GM23248 (cell line): ENCODE measurements at places on chromosomes 5 and 9. TPM values are rescaled to one million over a fixed set of nuclear protein-coding genes. Genes with fewer than 3 reads are reported as not detected.

The MLANA gene
- not detected in 2 replicates for total RNA-seq

The PARP8 gene
- 1.1 and 1.9 TPM in 2 replicates for total RNA-seq

The UNC13B gene
- 11.9 and 15.3 TPM in 2 replicates for total RNA-seq

The NMRK1 gene
- 14.4 and 16.6 TPM in 2 replicates for total RNA-seq

- H3K4me1 ChIP-seq, result no peaks in the 10 kb centered on the region
- no peaks in the 10 kb centered on the region for H3K27me3 ChIP-seq
- no peak overlapping the region for H3K27ac ChIP-seq
- H3K36me3 ChIP-seq, result no peaks in the 10 kb centered on the region
- H3K4me3 ChIP-seq, result no peak overlapping the region
Observed at GRCh38 chr5:167008705-167009104, 1282.7 kb upstream of the WWC1 start.

GRCh38 chr5:37716405-37716804 is 123.4 kb downstream of the GDNF start:
- DNase-seq, result no peak
- no peak overlapping the region for H3K27ac ChIP-seq
- no peaks in the 10 kb centered on the region for H3K36me3 ChIP-seq
- no peaks in the 10 kb centered on the region for H3K27me3 ChIP-seq
- H3K4me1 ChIP-seq, result peaks cover 43% of the 10 kb centered on the region

The LSM11 gene
- 2.1 and 4.0 TPM in 2 replicates for total RNA-seq

The WDR70 gene
- 20.8 and 36.0 TPM in 2 replicates for total RNA-seq

DNA sequence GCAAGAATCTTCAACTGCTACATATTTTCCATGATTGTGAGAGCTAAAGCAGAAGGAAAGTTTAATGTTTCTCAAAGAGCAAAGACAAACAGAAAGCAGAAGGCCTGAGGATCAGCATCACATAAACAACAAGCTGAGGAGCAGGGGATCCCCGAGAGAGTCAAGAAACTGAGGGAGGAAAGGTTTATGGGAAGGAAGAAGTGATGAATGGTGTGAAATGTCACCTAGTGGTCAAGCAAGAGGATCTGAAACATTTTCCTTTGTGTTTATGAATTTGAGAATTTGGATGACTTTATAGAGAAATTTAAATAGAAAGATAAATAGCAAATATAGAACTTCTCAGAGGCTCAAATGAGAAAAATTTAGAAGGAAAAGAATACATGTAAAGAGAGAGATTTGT is 481.9 kb downstream of the CHSY3 start:
- no peak overlapping the region for H3K27ac ChIP-seq
- no peaks in the 10 kb centered on the region for H3K27me3 ChIP-seq
- no peaks in the 10 kb centered on the region for H3K4me1 ChIP-seq
- no peaks in the 10 kb centered on the region for H3K36me3 ChIP-seq
- no peak for DNase-seq

The MOB3B gene
- total RNA-seq, result not detected in 2 replicates

The PKD2L2 gene
- total RNA-seq, result not detected in 2 replicates

The LIFR gene
- total RNA-seq, result 6.9 and 16.4 TPM in 2 replicates

DNA sequence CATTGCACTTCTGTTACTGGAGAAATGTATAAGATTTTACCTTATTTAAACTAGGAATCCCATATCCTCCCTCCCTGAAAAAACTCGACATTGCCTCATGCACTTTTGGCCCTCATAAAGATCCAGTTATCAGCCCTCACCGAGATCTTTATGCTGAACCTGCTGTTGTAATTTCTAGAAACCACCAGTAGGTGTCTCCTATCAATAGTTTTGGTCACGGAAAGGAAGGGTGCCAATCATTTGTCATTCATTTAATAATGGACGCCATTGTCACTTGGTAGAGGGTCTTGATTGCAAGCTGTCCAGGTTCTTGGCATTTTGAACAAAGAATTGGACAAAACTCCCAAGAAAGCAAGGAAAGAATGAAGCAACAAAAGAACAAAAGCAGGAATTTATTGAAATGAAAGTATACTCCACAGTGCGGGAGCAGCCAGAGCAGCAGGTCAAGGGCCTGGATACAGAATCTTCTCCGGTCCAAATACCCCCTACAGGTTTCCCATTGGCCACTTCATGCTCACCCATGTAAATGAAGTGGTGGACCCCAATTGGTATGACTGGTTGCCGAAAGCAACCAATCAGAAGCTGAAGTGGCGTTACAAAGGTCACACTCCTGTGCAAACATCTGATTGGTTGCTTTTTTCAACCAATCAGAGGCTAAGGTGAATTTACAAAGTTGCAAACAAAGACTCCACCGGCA is 524.3 kb downstream of the PSAT1 start:
- H3K27me3 ChIP-seq, result no peaks in the 10 kb centered on the region
- no peaks in the 10 kb centered on the region for H3K4me1 ChIP-seq
- no peaks in the 10 kb centered on the region for H3K36me3 ChIP-seq
- H3K27ac ChIP-seq, result no peak overlapping the region

DNA sequence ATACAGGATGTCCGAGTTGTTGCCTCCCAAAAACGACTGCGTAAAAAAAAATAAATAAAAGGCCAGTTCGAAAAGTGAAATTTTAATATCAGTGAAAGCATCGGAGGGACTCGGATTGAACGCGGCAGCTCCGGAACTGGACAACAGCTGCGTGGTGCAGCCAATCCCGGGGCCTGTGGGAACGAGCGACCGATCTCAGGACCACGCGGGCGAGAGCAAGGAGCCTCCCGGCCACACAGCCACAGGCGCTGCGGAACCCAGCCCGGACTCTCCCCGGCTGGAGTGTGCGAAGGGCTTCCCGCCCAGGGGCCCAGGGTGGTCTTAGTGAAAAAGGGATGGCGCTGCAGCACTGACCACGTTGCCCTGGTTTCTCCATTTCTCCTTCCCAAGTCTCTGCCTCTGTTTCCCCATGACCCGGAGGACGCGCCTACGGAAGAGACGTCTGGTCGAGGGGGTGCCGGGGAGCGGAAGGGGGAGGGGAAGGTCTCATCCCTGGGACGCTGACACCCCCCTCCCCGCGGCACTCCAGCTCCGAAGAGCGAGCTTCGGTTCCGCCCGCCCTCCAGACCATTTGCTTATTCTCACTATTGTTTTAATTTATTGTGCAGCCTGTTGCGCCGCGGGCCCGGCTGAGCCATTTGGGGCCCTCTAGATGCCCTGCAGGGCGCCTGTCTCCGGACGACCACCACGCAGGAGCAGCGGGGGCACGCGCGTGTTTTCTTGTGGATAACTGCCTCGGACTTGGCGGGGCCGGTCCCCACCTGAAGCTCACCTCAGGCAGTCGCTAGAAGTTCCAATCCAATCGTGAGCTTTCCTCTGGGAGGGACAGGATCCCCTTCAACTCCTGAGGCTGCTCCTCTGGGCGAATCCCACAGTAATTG is 303.0 kb downstream of the PARP8 start:
- peaks cover 9% of the 10 kb centered on the region; the same call in 1 of the 2 replicates for H3K4me1 ChIP-seq
- no peaks in the 10 kb centered on the region for H3K36me3 ChIP-seq
- peaks cover 69% of the 10 kb centered on the region for H3K27me3 ChIP-seq
- H3K4me3 ChIP-seq, result peak overlapping the region; percentile 17; the same call in 1 of the 2 replicates

DNA sequence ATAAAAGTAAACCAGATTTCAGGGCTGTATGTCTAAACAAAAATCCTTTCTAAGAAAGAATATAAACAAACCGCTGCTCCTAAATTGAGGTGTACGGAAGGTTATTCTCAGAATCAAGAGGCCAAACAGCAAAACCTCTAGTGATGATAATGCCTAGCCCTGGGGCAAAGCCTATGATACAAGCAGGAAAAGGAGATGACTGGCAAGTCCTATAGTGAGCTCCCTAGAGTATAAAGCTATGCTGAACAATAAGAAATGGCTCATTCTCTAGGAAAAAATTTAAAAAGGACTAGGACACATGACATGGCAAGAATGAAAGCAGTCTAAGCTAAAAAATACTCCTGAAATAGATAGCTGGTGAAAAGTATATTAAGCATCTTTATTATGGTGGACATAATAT is 187.1 kb downstream of the BNC2 start:
- DNase-seq, result peak; percentile 28
- no peak overlapping the region for H3K4me3 ChIP-seq
- no peak overlapping the region for H3K27ac ChIP-seq
- H3K36me3 ChIP-seq, result 0 out of 2 replicates have a peak, but pooled peaks cover 5% of the 10 kb centered on the region
- H3K4me1 ChIP-seq, result peaks cover 38% of the 10 kb centered on the region
- no peaks in the 10 kb centered on the region for H3K27me3 ChIP-seq

DNA sequence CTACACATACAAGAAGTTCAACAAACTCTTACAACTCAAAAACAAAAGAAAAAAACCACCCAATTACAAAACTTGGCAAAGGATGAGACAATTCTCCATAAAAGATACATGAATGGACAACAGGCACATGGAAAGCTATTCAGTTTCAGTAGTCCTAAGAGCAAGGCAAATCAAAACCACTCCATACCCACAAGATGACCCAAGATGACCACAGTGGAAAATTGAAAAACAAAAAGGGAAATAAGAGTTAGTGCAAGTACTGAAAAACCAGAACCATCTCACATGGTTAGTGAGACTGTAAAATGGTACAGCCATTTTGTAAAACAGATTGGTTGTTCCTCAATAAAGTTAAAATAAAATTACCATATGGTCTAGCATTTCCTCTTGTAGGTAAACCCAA is 287.1 kb upstream of the CDH9 start:
- no peaks in the 10 kb centered on the region for H3K27me3 ChIP-seq
- no peak overlapping the region for H3K27ac ChIP-seq
- DNase-seq, result no peak
- H3K36me3 ChIP-seq, result no peaks in the 10 kb centered on the region
- H3K4me1 ChIP-seq, result no peaks in the 10 kb centered on the region

GRCh38 chr9:98833090-98833956 is 25.9 kb downstream of the GALNT12 start:
- no peak overlapping the region for H3K27ac ChIP-seq
- H3K27me3 ChIP-seq, result no peaks in the 10 kb centered on the region
- no peaks in the 10 kb centered on the region for H3K4me1 ChIP-seq
- no peak for DNase-seq

The DNAJC21 gene
- total RNA-seq, result 26.2 and 30.4 TPM in 2 replicates

- no peak overlapping the region for H3K27ac ChIP-seq
- DNase-seq, result no peak
- H3K27me3 ChIP-seq, result peaks cover 13% of the 10 kb centered on the region
- no peak overlapping the region for H3K4me3 ChIP-seq
- H3K36me3 ChIP-seq, result no peaks in the 10 kb centered on the region
- peaks cover 9% of the 10 kb centered on the region; the same call in 1 of the 2 replicates for H3K4me1 ChIP-seq
Observed at GRCh38 chr9:90953805-90954204, 152.2 kb downstream of the SYK start.

GRCh38 chr9:4927701-4928100 is 57.4 kb upstream of the JAK2 start:
- H3K4me3 ChIP-seq, result peak overlapping the region; percentile 32
- no peaks in the 10 kb centered on the region for H3K27me3 ChIP-seq

DNA sequence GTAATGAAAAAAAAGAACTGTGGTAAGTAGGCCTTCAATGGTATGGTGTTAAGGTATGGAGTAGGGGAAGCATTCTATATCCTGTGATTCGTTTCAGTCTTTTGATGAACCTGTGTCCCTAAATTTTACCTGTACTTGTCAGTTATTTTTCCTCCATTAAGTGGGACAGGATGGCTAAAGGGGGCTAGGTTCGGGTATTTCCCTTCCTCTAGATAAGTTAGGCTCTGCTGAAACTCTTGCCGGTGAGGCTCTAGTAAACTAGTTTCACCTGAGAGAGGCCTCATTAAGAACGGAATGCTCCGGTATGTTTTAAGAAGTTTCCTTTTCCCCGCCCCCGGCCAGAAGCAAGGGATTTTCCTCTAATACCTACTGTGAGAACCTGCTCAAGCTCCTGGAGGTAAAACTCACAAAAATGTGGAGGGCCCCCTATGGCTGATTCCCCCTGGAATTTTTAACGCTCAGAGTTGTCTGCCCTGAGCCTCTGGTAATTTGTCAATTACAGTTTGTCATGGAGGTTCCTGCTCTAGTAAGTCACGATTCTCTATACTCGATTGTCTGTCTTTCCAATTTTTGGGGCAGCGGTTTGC is 87.7 kb downstream of the MACIR start:
- H3K27ac ChIP-seq, result no peak overlapping the region
- no peak overlapping the region for H3K4me3 ChIP-seq
- DNase-seq, result no peak
- H3K36me3 ChIP-seq, result no peaks in the 10 kb centered on the region
- no peaks in the 10 kb centered on the region for H3K27me3 ChIP-seq

The DIRAS2 gene
- not detected in 2 replicates for total RNA-seq

The KIF24 gene
- 1.1 and 1.6 TPM in 2 replicates for total RNA-seq

DNA sequence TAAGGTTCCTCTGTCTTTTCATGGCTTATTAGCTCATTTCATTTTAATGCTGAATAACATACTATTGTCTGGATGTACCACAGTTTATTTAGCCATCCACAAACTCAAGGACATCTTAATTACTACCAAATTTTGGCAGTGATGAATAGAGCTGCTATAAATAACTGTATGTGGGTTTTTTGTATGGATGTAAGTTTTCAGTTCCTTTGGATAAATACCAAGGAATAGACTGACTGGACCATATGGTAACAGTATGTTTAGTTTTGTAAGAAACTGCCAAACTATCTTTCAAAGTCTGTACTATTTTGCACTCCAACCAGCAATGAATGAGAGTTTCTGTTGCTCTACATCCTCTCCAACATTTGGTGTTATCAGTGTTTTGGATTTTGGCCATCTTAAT is 38.7 kb downstream of the SCAMP1 start:
- no peak overlapping the region for H3K27ac ChIP-seq
- no peaks in the 10 kb centered on the region; the same call in 1 of the 2 replicates for H3K36me3 ChIP-seq
- no peak for DNase-seq

The ROR2 gene
- 8.2 and 12.9 TPM in 2 replicates for total RNA-seq

The UBE2QL1 gene
- not detected in 2 replicates for total RNA-seq

GRCh38 chr9:89608641-89609335 is 4.0 kb downstream of the GADD45G start:
- H3K4me1 ChIP-seq, result peaks cover 19% of the 10 kb centered on the region; the same call in 1 of the 2 replicates
- DNase-seq, result no peak
- H3K4me3 ChIP-seq, result no peak overlapping the region

The SIT1 gene
- total RNA-seq, result not detected in 2 replicates

The OR1Q1 gene
- not detected in 2 replicates for total RNA-seq

DNA sequence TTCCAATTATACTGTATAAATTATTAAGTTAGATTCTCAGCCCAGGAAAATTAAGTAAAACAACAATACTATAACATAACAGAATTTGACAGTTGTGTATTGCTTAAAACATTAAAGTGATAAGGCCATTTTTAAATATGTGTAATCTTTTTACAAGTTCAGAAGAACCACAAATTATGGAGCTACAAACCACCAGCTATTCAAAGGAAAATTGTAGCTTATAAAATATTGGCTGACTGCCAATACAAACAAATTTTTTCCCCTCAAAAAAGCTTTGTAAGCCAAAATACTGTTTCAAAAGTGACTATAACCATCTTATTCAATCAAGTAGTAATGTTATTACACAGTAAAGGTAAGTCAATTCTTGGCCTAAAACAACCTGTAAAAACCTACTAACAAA is 21.9 kb downstream of the STRBP start:
- H3K4me3 ChIP-seq, result no peak overlapping the region
- H3K27ac ChIP-seq, result no peak overlapping the region
- no peaks in the 10 kb centered on the region for H3K4me1 ChIP-seq
- DNase-seq, result no peak
- no peaks in the 10 kb centered on the region for H3K27me3 ChIP-seq

DNA sequence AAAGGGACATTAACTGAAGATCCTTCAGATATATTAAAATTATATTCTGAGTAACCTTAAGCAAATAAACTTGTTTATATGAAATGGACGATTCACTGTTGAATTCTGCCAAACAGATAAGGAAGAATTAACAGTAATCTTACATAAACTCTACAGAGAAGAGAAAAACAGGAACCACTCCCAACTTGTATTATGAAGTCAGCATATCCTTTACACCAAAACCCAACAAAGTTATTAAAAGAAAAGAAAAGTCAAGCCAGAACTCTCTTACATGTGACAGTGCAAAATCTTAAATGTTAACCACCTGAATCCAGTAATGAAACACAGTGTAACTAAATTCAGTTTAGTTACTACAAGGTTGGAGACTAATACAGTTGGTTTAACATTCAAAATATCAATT is 185.8 kb downstream of the DEPDC1B start:
- no peaks in the 10 kb centered on the region for H3K4me1 ChIP-seq
- no peak overlapping the region for H3K4me3 ChIP-seq
- H3K27ac ChIP-seq, result no peak overlapping the region
- no peaks in the 10 kb centered on the region for H3K36me3 ChIP-seq
- peaks cover 23% of the 10 kb centered on the region for H3K27me3 ChIP-seq
- no peak for DNase-seq
